Tibial artery (tissue), 4 donors: ENCODE measurements at places on chromosomes 12 and 14.

DNA sequence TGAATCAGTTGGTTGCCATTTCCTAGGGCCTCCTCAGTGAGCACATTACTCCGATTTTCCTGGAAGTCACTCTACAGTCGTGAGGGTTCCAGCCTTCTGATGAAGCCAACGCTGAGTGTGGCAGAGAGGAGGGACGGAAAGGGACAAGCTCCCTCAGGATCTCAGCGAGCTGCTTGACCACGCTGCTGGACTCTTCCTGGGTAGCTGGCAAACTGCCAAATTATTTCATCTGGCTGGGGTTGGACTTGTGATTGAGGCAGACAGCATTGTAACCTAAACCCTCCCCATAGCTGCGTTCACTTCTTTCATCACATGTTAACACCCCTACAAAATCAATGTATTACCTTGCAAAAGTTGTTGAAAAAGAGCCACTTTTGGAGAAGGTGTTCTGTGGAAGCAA is 69.6 kb upstream of the CHST11 start:
- no peak for DNase-seq

GRCh38 chr14:65281991-65282895 is 130.3 kb upstream of the FUT8 start:
- no peak for DNase-seq

GRCh38 chr12:19764408-19764807 is 325.1 kb downstream of the AEBP2 start:
- DNase-seq: no peak

- DNase-seq: no peak
Observed at GRCh38 chr12:124694846-124695497, 127.6 kb upstream of the NCOR2 start.

DNA sequence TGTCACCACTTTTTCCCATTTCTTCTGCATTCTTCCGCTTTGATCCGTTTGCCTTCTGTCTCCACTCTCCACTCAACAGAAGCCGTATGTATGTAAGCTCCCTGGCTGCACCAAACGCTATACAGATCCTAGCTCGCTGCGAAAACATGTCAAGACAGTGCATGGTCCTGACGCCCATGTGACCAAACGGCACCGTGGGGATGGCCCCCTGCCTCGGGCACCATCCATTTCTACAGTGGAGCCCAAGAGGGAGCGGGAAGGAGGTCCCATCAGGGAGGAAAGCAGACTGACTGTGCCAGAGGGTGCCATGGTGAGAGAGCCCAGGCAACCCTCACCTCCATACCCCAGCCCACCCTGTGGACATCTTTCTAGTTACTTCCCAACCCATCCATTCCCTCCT is 8.3 kb downstream of the GLI1 start:
- DNase-seq: no peak

DNA sequence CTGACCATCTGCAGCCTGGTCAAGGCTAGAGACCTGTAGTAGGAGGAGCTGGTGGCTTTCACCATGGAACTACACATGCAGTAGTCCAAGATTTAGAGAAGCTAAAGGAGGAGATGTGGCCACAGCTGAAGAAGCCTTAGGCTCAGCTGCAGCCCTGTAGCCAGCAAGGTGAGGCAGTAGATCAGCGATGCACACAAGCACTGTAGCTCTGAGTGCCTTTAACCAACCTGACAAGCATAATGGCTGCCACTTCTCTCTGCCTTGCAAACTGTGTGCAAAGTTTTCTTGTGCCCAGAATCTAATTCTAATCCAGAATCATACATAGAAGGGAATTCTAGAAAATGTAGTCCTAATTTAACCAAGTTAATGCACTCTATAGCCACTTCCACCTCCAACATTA is 159.0 kb upstream of the ARID2 start:
- no peak for DNase-seq

DNA sequence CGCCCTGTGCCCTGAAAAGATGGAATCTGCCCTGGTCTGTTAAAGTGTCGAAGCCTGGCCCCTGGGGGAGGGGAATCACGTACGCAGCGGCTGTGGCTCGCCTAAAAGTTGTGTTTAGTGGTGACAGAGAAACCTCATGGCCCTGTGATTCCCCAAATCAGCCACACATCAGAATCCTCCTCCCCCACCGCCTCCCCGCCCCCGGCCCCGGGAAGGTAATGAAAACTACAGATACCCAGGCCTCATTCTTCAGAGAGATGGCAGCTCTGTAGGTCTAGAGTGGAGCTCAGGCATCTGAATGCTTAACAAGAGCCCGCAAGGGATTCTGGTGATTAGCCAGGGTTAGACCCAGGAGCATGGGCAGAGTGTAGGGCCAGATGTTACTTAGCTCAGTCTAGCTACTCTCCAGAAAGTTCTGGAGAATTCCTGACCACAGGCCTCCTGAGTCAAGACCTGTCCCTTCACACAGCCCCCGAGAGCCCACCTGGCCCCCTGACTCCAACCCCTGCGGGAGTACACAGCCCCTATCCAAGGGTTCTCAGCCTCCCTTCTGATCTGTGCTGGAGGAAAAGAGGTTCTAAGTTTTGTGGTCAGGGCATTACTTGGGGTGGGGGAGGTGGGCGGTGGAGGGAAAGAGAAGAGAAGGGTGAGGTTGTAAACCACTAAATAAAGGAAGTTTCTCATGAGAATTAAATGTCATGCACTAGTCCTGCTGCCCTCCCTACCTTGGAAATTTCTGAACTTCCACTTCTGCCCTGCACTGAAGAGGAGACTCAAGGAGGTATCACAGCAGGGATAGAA is 114.8 kb downstream of the PLXNC1 start:
- no peak for DNase-seq

DNA sequence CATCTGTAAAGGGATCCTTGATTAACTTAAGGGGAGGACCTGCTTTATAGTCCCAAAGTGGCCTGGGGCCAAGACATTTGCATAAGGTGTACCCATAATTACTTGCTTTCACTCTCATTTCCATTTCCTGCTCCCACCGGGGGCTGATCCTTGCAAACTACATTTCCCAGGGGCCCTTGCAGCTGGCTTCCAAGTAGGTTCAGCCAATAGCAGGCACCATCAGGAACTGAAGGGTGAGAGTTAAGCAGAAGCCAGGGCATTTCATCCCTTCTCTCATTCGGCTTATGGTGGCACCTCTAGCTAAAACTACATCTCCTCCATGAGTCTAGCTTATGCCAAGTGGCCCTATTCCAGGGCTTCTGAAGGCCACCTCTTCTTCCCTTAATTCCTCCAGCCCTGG is 88.8 kb downstream of the CCDC60 start:
- no peak for DNase-seq

- DNase-seq: no peak
Observed at GRCh38 chr12:46267575-46267824, 1.3 kb downstream of the SLC38A1 start.

GRCh38 chr12:49891476-49891875 is 12.2 kb downstream of the FAIM2 start:
- DNase-seq: no peak

- no peak for DNase-seq
Observed at GRCh38 chr12:94200069-94200468, 51.7 kb downstream of the PLXNC1 start.

- DNase-seq: no peak
Observed at GRCh38 chr12:24109381-24110039, 160.0 kb upstream of the SOX5 start.

DNA sequence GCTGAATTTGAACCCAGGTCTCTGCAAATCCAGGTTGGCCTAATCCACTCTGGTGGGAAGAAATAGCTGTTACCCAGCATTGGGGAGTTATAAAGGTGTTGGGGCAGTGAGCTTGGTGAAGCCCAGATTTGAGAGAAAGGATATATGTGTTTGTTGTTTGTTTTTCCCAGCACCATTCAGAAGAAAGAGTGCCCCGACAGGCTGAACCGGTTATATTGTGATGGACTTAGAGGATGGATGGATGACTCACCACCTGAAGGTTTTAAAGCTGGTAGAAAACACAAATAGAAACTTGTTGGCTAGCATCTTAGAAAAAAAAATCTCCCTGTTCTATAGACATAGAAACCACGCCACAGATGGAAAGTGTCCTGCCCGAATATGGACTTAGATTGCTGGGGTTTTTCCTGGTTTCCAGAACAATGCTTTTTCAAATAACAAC is 404.6 kb downstream of the MED13L start:
- no peak for DNase-seq

GRCh38 chr12:3164454-3165077 is 87.4 kb downstream of the TSPAN9 start:
- no peak for DNase-seq

DNA sequence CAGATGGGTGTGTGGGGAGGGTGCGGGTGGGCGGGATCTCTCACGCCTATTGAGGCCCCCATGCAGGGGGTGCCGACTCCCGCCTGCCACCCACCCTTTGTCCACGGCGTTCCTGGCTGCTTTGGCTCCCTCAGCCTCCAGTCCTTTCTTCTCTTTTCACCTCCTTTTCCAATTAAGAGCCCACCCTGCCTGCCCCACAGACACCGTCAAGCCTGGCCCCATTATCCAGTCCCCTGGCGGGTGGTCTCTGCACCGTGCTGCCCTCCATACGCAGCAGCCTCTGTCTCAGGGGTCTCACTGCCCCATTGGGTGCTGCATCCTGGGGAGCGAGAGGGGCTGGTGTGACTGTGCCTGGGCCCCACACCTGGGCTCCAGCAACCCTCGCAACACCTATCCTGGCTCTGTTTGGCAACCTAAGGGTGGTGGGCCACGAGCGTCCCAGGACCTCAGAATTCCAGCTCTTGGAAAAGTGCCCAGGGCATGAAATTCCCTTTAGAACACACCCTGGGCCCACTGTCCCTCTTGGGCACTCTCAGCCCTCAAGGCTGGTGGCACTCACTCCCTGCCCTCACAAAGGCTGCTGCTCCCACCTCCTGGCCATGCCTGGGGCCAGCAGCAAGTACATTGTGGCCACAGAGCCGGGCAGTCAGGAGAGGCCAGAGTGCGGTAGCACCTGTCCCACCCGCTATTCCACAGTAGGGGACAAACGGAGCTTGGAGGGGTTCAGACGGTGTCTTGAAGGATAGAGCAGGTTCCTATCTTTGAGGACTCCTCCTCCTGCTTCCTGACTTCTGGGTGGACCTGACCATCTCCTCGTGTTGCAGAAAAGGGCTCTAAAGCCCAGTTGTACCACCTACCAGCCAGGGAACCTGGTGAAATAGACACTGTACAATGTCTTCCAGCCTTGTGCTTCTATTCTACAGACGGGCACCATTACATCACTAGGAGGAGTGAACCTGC is 114.1 kb downstream of the KIF26A start:
- DNase-seq: peak; percentile 42

GRCh38 chr12:14138495-14138894 is 157.1 kb upstream of the GRIN2B start:
- no peak for DNase-seq

GRCh38 chr14:65549429-65549828 is 136.9 kb downstream of the FUT8 start:
- DNase-seq: no peak

- peak; percentile 54 for DNase-seq
Observed at GRCh38 chr12:40208707-40209446, 15.9 kb upstream of the LRRK2 start.

GRCh38 chr14:94886931-94887330 is 117.0 kb upstream of the GSC start:
- no peak for DNase-seq

DNA sequence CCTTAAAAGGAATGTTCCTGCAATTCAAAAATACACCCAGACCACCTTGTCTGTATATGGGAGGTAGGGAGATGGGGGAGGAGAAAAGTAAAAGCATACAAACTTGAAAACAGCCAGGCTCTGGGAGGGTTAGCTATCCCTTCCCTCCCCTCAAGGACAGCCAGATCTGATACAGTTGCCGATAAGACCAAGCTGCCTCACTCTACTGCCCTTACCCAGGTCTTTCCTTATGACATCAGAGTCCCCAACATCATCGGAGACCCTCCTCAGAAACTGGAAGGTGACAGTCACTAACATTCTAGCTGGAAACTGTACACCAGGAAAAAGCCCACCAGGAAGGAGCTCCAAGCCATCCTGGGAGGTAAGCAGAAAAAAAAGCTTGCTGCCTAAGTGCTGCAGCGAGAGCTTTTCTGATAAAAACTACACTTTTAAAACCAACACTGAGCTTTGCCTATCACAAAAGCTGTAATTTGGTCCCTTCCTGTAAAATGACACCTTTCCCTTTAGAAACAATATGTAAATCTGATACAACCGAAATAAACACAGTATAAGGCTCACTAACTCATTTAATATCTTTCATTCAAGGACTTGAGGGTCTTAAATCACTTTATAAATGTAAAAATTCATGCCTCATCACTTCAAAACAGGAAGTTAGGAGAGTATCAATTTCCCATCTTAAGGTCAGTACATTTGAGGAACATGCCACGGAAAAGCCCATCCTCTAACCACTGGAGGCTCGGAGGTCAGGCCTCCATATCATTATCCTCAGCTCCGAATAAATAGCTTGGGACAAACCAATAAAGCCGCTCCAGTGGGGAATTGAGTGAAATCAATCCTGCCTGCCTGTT is 20.4 kb upstream of the PLEKHH1 start:
- DNase-seq: no peak

- no peak for DNase-seq
Observed at GRCh38 chr14:90336401-90336800, 4.7 kb upstream of the NRDE2 start.

- no peak for DNase-seq
Observed at GRCh38 chr12:95439461-95440230, 34.3 kb upstream of the METAP2 start.

GRCh38 chr14:56730538-56731145 is 79.6 kb downstream of the OTX2 start:
- no peak for DNase-seq

DNA sequence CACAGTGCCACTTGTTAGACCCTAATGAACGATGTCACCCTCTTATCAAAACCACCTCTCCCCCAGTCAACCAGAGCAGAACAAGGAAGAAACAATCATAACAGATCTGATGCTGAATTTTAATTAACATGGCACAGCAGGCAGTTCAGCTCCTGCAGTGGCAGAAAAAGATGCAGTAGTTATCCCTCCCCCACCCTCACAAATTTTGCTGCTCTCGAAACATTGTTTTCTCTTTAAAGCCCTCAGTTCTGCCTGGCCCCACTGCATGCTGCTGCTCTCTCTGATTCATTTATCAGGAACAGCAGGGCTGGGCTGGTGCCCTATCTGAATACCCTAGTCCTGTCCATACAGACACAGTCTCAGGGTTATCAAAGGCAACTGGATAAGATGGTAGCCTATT is 12.2 kb downstream of the CCDC175 start:
- no peak for DNase-seq

DNA sequence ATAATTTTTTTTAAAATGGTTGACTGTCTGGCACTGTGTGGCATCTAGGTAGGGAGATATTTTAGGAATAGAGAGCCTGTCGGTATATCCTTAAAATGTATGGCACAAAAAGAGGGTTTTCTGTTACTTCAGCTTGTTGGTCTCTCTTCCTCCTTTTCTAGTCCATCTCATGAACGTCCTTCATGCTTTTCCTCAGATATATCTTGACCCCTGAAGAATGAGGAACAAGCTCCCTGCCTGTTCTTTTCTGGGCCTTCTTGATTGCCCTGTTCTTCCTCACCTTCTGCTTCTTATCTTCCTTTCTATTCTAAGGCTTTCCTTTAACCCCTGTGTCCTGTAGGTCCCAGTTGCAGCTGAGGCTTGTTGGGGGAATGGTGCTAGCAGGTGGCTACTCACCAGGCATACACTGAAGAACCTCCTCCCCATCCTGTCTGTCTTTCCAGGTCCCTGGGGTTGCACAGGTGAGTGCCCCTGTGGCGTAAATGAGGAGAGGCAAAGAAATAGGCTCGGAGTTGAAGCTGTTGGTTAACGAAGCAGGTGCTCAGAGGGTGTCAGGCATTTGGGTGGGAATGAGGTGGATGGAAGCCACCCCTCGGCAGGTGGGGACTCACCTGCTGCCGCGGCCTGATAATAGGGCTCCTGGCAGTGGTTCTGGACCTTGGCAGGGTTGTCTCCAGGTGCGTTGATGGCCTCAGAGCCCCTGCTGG is 7.2 kb upstream of the C1R start:
- peak; percentile 58 for DNase-seq
